ENCODE measurements at places on chromosomes 3 and 15.
A peak's percentile ranks its signal among the peaks of the same experiment; 100 is the strongest.

DNA sequence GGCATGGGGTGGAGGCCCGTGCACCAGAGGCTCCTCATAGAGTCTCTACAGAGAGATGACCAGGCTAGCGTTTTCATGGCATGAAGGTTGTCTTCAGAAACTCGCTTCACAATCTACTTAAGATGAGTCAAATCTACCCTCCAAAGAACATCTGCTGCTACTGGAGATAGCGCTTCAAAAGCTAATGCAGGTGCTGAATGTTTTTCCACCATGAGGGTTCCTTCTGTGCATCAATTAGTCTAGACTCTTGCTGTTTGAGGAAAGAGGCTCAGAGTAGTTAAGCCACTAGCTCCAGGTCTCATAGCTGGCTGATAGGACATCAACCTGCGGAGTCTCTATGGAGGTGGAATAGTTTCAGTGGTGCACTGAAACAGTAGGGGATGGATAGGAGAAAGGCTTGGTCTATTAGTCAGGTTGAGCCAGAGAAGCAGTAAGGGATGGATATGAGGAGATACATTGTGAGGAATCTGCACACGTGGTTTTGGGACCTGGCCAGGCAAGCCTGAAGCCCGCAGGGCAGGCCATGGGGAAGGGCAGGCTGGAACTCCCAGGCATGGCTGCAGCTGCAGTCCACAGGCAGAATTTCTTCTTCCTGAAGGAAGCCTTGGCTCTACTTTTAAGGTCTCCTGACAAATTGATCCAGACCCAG, 117.5 kb downstream of the APBA2 start:
- DNase-seq = no peak

DNA sequence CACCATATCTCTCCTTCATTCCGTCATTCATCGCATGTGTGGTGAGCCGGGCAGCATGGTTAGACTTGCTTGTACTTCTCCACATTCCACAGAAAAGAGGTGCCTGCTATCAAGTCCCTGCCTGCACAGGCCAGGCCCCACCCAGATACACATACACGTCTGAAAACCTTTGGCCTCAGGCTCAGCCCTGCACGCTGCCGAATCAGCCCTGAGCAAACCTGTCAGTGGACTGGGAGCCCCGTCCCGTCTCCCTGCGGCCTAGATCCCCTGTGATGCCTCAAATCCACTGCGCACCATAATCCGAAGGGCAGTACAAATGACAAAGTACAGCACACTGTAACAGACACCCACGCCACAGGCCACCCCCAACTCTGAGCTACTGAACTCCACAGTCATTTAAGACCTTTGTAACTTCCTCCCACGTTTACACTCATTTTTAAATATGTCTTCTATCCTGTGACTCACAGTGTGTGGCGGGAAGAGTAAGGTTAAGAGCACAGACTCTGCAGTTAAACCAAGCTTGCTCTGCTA, 67.1 kb downstream of the MB21D2 start:
- no peak for DNase-seq

DNA sequence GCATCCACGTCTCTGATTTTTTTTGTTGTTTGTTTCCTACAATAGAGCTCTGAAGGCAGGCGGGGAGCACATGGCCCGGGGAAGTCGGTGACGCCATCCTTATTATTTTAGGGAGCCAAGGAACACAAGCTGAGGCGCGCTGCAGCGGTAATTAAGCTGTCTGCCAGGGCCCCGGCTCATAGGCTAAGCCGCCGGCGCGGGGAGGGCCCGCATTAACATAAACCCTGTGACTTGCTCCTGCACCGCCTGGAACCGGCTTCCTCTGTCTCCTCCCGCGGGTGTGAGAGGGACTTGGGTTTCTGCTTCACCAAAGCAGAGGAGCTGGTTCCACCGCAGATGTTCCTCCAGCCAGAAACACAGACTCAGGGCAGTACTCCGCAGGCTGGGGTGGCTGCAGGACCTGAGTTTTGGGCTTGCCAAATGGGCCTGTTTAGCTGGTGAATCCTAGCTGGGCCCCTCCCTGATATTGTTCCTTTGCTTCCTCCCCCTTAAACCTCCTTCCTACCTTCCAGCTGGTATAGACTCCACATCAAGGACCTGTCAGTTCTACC, 25.3 kb downstream of the ANP32A start:
- peak; percentile 83 for DNase-seq

DNA sequence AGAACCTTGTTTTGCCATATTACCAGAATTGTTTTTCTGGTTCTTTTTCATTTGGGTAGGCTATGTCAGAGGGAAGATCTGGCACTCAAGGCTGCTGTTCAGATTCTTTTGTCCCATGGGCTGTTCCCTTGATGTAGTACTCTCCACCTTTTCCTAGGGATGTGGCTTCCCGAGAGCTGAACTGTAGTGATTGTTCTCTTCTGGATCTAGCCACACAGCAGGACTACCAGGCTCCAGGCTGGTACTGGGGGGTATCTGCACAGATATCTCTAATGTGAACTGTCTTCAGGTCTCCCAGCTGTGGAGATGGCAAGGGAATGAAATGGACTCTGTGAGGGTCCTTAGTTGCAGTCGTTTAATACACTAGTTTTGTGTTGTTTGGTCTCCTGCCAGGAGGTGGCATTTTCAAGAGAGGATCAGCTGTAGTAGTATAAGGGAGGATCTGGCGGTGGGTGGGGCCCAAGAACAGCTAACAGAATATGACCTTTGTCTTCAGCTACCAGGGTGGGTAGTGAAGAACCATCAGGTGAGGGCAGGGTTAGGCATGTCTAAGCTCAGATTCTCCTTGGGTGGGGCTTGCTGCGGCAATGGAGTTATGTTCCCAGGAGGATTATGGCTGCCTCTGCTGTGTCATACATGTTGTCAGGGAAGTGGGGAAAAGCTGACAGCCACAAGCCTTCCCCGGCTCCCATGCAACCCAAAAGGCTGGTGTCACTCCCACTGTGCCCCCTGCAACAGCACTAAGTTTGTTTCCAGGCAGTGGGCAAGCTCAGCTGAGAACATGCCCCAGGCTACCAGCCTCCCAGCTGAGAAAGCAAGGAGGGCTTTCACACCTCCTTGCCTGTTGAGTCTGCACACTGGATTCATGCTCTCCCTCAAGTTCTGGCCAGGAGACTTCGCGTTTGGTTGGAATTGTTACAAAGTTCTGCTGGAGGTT, 252.5 kb downstream of the ISL2 start:
- no peak for DNase-seq

- DNase-seq = no peak
Observed at GRCh38 chr3:57783186-57784088, 27.3 kb downstream of the SLMAP start.

DNA sequence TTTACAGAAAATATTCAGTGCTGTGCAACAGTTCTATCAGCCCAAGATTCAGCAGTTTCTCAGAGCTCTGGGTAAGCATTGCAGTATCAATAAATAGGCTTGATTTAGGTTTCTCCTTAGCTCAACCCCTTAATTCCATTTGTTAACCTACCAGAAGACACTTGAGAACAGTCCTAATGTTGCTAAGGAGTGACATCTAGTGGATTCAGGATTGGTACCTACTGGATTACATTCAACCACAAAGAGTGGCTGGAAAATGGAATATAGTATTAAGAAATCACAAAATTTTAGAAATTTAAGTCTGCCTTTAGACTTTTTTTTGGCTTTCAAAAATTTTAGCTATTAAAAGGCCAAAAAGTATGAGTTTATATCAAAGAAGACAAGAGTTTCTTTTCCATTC, 34.7 kb downstream of the POLG start:
- DNase-seq = no peak
